ENCODE measurements at places on chromosomes 16 and 17. TPM values are rescaled to one million over a fixed set of nuclear protein-coding genes. Genes with fewer than 3 reads are reported as not detected.

DNA sequence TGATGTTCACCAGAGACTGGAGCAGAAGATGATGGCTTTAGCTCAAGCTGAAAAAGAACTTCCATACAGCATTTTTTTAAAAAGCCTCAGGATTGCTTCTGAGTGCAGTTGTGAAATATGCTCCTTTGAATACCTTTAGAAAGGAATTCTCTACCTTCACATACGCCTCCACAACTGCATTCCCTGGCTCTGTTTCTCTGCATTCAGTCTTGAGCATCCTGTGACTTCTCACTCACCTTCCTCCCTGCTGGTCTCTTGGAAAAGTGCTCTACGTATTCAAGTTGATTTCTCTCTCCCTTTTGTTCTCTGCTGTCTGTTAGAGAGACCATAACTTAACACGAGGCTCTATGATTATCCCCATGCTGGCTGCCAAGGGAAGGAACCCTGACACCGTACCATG, 34.5 kb downstream of the HS3ST2 start:
- H3K27me3 ChIP-seq = no peaks in the 10 kb centered on the region
- DNase-seq = no peak
- no peaks in the 10 kb centered on the region for H3K4me1 ChIP-seq
- H3K4me3 ChIP-seq = no peak overlapping the region

The ZG16 gene
- total RNA-seq = 1.9 TPM

DNA sequence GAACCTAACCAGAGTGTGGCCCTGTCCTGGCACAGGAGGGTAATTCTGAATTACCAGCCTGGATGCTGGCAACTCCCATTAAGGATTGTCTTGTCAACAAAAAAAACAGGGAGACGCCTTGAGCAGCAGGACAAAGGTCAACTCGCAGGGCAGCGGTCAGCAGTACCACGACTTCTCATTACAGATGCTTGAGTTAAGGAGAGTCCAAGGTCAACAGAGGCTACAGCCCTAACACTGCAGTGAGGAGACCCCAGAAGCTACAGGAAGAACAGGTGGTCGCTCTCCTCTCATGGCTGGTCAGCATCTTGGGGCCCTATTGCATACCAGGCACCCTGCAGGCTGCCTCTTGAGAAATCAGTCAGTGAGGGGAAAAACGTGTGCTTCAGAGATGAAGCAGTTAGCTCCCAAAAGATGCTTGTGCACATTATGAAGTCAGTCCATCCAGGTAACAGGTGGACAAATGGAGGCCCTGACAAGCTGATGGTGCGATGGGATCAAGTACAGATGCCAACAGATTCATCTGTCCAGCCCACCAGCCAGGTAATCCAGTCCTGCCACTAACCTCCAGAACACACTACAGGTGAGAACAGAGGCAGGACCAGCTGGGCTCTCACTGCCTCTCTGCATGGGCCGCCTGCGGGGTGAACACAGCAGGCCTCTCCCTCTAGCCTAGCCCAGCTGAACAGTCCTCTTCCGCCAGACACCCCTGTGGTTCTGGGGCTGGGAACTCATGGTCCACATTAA, 4.2 kb downstream of the CSNK1D start:
- no peak overlapping the region for H3K4me3 ChIP-seq
- no peaks in the 10 kb centered on the region for H3K27me3 ChIP-seq
- peaks cover 69% of the 10 kb centered on the region for H3K4me1 ChIP-seq
- no peak for DNase-seq

The CCL8 gene
- not detected for total RNA-seq
